ENCODE measurements at places on chromosomes 16 and 17. TPM values are rescaled to one million over a fixed set of nuclear protein-coding genes. Genes with fewer than 3 reads are reported as not detected.

GRCh38 chr17:28954886-28955285 is 3.6 kb upstream of the PHF12 start:
- no peaks in the 10 kb centered on the region for H3K27me3 ChIP-seq
- no peak overlapping the region for H3K4me3 ChIP-seq
- no peaks in the 10 kb centered on the region for H3K36me3 ChIP-seq
- H3K27ac ChIP-seq = no peak overlapping the region

GRCh38 chr16:81522108-81522701 is 77.6 kb downstream of the CMIP start:
- H3K4me3 ChIP-seq = no peak overlapping the region
- H3K4me1 ChIP-seq = no peaks in the 10 kb centered on the region
- H3K36me3 ChIP-seq = peaks cover 5% of the 10 kb centered on the region
- peak; percentile 88 for DNase-seq
- no peak overlapping the region for H3K27ac ChIP-seq

DNA sequence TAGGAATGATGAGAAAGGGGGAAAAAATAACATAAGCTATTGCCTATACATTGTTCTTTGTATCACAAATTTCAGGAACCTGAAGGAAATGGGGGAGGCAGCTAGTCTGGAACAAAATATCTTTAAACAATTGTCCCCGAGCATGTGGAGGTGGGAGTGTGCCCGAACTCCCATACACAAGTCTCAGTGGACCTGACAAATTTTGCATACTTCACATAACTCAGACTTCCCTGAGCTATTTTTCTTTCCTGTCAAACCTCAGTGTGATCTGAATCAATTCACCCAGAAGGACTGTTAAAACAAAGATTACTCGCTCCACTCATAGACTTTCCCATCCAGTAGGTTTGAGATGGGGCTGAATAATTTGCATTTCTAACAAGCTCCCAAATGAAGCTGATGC is 1.6 kb upstream of the XPO6 start:
- peaks cover 7% of the 10 kb centered on the region for H3K4me1 ChIP-seq
- no peaks in the 10 kb centered on the region for H3K27me3 ChIP-seq
- H3K4me3 ChIP-seq = no peak overlapping the region
- H3K27ac ChIP-seq = no peak overlapping the region

DNA sequence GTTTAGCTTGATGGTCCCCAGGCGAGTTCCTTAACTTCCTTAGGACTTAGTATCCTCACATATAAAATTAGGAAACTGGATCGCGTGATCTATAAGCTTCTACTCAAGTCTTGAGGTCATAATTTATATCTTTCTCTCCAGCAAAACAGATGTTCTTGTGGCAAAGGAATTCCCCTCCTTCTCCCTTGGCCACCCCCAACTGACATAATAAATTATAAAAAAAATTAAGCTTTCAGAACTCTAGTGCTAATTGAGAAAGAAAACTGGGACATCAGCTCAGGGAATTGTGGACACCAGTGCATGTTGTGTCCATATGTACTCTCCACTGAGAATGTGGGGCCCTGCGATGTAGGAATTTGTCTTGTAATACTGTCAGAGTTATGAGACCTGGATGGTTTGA is 13.5 kb downstream of the GNAO1 start:
- H3K27me3 ChIP-seq = no peaks in the 10 kb centered on the region
- no peak for DNase-seq
- no peak overlapping the region for H3K27ac ChIP-seq
- no peaks in the 10 kb centered on the region for H3K36me3 ChIP-seq
- no peak overlapping the region for H3K4me3 ChIP-seq

- H3K4me1 ChIP-seq = no peaks in the 10 kb centered on the region
- peak; percentile 54 for DNase-seq
- no peak overlapping the region for H3K27ac ChIP-seq
- H3K27me3 ChIP-seq = peaks cover 52% of the 10 kb centered on the region
These were observed 2.0 kb upstream of the METRNL start for GRCh38 chr17:83077411-83077810.

Gene ZNF286A
- 81.2 TPM for total RNA-seq

Gene NLGN2
- 109 TPM for total RNA-seq

DNA sequence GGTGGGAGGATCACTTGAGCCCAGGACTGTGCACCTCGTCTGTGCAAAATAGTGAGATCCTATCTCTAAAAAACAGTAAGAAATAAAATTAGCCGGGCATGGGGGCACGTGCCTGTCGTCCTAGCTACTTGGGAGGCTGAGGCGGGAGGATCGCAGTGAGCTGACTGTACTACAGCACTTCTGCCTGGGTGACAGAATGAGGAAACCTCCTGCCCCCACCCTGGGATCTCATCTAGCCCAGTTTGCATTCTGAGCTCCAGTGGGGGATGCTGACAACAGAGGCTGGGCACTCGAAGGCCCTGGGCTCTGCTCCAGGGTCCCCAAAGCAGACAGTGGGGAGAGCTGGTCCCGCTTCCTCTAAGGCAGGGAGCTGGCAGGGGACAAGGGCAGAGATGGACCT is 7.1 kb downstream of the NAGPA start:
- no peak overlapping the region for H3K27ac ChIP-seq
- no peak overlapping the region for H3K4me3 ChIP-seq
- H3K36me3 ChIP-seq = peaks cover 3% of the 10 kb centered on the region
- H3K4me1 ChIP-seq = no peaks in the 10 kb centered on the region
- no peak for DNase-seq

DNA sequence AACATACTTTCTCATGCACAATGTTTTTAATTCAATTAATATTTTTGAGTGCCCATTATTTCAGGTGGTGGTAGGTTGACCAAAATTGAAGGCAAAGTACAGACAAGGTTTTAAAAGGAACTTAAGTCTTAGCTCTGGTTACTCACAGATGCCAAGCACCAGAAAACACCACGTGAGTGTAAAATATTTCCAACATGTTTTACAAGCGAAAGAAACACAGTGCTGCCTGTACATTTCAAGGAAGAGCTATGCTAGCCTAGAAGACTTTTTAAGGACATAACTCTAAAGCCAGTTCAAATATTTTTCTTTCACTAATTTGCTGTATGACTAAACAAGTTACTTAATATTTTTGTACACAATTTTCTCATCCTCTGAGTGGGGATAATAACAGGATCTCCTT is 736.4 kb upstream of the GOT2 start:
- H3K4me1 ChIP-seq = no peaks in the 10 kb centered on the region
- no peak overlapping the region for H3K4me3 ChIP-seq
- DNase-seq = no peak
- H3K27me3 ChIP-seq = no peaks in the 10 kb centered on the region
- H3K36me3 ChIP-seq = no peaks in the 10 kb centered on the region
- no peak overlapping the region for H3K27ac ChIP-seq

DNA sequence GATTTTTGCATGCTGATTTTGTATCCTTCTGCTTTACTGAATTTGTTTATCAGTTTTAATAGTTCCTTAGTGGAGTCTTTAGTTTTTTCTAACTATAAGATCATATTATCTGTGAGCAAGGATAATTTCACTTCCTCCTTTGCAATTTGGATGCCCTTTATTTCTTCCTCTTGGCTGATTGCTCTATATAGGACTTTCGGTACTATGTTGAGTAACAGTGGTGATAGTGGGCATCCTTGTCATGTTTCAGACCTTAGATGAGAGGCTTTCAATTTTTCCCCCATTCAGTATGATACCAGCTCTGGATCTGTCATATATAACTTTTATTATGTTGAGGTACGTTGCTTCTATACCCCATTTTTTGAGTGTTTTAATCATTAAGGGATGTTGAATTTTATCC is 224.5 kb upstream of the CNTNAP4 start:
- no peak overlapping the region for H3K27ac ChIP-seq
- no peak overlapping the region for H3K4me3 ChIP-seq
- H3K36me3 ChIP-seq = no peaks in the 10 kb centered on the region
- no peaks in the 10 kb centered on the region for H3K4me1 ChIP-seq
- DNase-seq = no peak

GRCh38 chr17:10754109-10754508 is 24.3 kb upstream of the TMEM220 start:
- H3K36me3 ChIP-seq = no peaks in the 10 kb centered on the region
- H3K4me3 ChIP-seq = no peak overlapping the region
- H3K4me1 ChIP-seq = no peaks in the 10 kb centered on the region
- DNase-seq = peak; percentile 94
- H3K27ac ChIP-seq = no peak overlapping the region
- no peaks in the 10 kb centered on the region for H3K27me3 ChIP-seq

Gene ZDHHC7
- 50.8 TPM for total RNA-seq

Gene TAT
- 0.07 TPM for total RNA-seq

DNA sequence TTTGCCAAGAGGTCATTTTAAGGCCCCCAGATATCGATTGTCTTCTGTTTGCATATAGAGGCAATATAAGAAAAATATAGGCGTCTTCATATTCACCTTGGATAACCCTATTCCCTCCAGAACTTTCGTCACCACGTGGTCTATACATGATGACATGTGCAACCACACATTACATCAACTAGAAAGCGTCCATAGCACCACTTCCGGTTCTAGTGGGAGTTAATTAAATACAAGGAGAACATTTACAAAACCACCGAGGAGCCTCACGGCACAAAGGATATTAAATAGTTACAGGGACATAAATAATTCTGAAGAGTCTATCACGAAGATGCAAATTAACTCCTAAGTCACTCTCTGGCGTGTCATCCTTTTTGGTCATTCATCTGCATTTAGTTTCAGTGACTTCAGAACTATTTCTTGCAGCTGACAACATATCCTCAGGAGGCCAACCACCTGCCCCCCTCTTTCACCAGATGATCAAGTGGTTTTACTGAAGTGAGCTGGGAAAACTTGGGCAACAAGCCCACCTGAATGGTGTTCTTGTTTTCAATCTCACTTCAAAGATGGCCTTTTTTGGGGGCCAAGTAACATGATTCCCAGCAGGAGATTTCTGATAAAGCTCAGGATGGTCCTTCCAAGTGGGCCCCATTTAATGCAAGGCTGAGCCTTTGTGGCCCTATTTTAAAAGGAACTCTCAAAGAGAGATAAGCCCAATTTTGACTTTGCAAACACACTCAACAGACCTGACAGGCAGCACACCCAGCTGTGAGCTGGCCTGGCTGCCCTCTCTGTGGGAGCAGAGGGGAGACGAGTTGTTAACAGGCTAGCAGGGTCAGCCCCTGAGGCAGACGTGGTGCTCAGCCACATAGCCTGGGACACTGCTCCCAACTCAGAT is 15.3 kb downstream of the CMTM3 start:
- peak; percentile 74 for DNase-seq
- no peaks in the 10 kb centered on the region for H3K27me3 ChIP-seq
- H3K4me3 ChIP-seq = peak overlapping the region; percentile 21
- H3K27ac ChIP-seq = no peak overlapping the region

GRCh38 chr17:71976011-71976649 is 144.7 kb upstream of the SOX9 start:
- no peaks in the 10 kb centered on the region for H3K4me1 ChIP-seq
- H3K27ac ChIP-seq = no peak overlapping the region
- no peak overlapping the region for H3K4me3 ChIP-seq
- H3K27me3 ChIP-seq = peaks cover 57% of the 10 kb centered on the region

GRCh38 chr17:80035937-80036714 is at the start of gene CCDC40:
Gene CCDC40, plus strand, starts transcription at chr17:80036642. Its CDS starts 21 bp downstream, at chr17:80036663.
- H3K36me3 ChIP-seq = peaks cover 15% of the 10 kb centered on the region
- peak within 1 kb of the TSS; percentile 95 for H3K4me3 ChIP-seq
- DNase-seq = peak; percentile 97
- peaks cover 3% of the 10 kb centered on the region for H3K4me1 ChIP-seq

Gene EVI2A
- total RNA-seq = not detected

GRCh38 chr17:74159226-74159840 is 44.1 kb upstream of the RPL38 start:
- H3K27me3 ChIP-seq = no peaks in the 10 kb centered on the region
- DNase-seq = no peak
- H3K4me1 ChIP-seq = no peaks in the 10 kb centered on the region
- H3K4me3 ChIP-seq = no peak overlapping the region
- no peaks in the 10 kb centered on the region for H3K36me3 ChIP-seq
- no peak overlapping the region for H3K27ac ChIP-seq

- no peak for DNase-seq
- H3K4me1 ChIP-seq = no peaks in the 10 kb centered on the region
These were observed 11.1 kb downstream of the NUDT16L1 start for GRCh38 chr16:4704491-4704890.

DNA sequence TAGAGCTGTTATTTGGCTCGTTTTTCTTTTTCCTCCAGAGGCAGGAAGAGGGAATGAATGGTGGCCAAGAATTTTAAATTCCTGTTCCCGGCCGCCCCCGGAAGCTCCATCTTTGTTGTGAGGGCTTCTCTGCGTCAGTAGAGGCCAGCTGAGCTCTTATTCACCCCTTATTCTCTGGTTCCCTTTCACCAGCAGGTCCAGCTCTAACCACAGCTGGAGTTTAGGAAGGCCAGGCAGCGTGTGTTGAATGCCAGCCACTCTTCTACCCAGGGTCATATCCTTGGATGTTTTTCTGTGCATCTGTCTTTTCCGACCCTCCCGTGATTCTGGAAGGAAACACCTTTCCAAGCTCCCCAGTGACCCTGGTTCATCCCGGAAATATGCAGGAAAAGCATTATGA is 570.5 kb downstream of the WWOX start:
- H3K36me3 ChIP-seq = no peaks in the 10 kb centered on the region
- no peak for DNase-seq
- H3K27me3 ChIP-seq = no peaks in the 10 kb centered on the region
- no peak overlapping the region for H3K27ac ChIP-seq
- no peak overlapping the region for H3K4me3 ChIP-seq

GRCh38 chr17:16415031-16415924 is at the start of gene TRPV2:
Gene TRPV2, plus strand, starts transcription at chr17:16415571. Its CDS starts 2,098 bp downstream, at chr17:16417669.
- H3K27me3 ChIP-seq = no peaks in the 10 kb centered on the region
- DNase-seq = peak; percentile 92
- H3K36me3 ChIP-seq = no peaks in the 10 kb centered on the region
- no peak within 1 kb of the TSS for H3K4me3 ChIP-seq

DNA sequence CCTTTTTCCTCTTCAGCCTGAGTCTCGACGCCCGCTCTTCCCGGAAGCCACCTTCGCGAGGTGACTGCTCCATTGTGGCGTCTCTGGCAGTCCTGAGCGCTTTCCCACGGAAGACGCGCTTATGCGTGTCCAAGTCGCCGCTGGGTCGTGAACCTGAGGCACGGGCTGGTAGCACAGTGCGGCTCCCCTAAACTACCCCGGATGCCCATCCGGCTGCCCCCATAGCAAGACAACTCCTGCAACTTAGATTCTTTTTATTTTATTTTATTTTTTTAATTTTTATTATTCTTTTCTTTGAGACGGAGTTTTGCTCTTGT is 2.1 kb upstream of the ESRP2 start:
- no peak for DNase-seq
- H3K36me3 ChIP-seq = peaks cover 9% of the 10 kb centered on the region
- peaks cover 5% of the 10 kb centered on the region for H3K27me3 ChIP-seq
- peak overlapping the region; percentile 75 for H3K4me3 ChIP-seq

Gene SLC6A2
- total RNA-seq = not detected
